ENCODE measurements at places on chromosomes 7 and 10.

DNA sequence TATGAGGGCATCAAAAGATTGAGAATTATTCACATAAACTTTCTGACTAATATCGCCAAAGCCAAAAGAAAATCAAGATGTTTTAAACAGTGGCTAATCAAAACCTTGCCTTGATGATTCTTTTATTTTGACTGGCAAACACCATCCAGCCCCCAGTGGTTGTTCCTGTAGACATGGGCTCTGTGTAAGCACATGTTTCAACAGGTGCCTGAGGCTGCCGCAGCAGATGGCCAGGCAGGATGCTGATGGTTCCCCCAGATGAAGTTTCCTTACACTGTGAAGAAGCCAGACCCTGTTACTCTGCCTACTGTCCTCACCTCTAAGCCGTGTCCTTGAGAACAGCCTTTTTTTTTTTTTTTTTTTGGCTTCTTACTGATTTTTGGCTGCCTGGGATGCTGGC lies 146.5 kb downstream of the RAB11FIP2 start:
- DNase-seq = no peak

DNA sequence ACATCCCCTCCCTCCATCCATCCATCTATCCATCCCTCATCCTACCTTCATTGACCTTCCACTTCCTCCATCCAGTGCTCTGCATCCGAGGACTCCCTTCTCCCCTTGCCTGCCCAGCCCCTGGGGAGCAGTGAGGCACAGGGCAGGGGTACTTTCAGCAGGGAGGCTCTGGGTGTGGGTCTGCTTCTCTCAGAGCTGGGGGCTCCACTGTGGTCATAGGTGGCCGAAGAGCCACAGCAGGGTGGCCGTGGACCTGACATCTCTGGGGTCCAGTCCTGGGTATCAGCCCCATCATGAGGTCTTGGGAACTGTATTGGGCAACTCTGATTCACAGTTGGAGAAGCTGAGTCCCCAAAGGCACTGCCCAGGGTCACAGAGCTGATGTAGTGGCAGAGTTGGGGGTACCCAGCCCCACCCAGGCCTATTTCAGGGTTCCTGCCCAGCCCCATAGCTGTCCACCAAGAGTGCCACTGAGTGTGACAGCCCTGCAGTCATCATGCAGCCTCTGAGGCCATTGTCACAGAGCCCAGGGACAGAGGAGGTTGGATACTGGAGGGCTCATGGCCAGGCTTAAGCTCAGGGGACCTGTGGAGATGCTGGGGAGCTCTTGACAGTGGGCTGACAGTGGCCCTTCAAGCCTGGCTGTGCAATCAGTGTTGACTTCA lies 35.3 kb upstream of the DPYSL4 start:
- DNase-seq = no peak

- no peak for DNase-seq
Measured at GRCh38 chr10:103983367-103983911, 16.5 kb downstream of the SLK start.

GRCh38 chr7:85776691-85777345 lies 590.0 kb upstream of the SEMA3D start:
- no peak for DNase-seq

DNA sequence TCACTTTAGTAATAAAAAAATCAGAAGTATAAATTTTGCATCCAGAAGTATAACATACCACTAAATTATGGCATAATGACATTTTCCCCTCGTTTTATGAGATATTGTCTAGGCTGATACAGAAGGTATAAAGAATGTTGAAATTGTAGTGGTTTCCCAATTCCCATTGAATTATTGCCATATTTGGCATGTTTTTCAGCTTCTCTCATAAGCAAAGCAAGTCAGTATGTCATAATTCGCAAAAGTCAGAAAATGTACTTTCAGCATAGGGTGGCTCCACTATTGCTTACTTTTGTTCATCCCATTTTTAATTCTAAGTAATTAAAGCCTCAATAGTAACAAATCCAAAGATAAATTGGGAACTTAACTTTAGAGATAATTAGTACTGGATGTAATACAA lies 19.7 kb upstream of the PTPRZ1 start:
- DNase-seq = no peak

DNA sequence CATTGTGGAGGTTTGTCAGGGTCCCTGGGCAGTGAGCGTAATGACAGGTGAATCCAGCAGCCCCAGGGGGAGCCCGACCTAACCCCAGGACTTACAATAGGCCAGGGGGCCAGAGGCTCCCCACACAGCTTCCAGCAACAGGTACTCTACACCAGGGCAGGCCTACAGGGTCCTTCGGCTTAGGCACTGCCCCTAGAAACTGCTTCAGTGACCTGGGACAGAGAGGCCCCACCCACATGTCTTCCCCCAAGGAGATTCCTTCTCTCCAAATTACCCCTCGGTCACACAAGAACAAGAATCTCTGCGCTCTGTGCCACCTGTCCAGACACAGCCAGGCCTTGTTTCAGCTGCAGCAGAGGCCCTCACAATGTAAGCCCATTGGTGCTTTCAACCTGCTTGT lies 24.4 kb downstream of the SKIDA1 start:
- no peak for DNase-seq

DNA sequence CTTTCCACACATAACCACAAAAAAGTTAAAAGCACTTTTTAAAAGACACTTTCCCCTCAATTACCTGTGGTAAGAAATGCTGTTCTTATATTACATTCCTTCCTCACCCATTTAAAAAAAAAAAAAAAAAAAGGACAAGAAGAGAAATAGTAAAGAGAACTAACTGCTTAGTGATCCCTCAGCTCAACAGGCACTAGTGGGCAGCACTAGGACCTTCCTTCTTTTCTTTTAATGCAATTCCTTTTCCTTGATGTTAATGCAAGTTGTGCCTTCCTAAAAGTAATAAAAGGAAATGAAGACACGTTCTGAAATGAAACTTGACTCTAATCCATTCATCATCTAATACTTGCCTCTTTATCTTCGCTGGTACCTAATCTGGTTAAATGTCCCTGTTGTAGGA lies 189.7 kb downstream of the TCF7L2 start:
- no peak for DNase-seq

GRCh38 chr10:122326385-122326784 lies 48.1 kb upstream of the PLEKHA1 start:
- no peak for DNase-seq

GRCh38 chr7:93943816-93944540 lies 22.4 kb downstream of the GNG11 start:
- DNase-seq = no peak

GRCh38 chr7:5429857-5430611 lies 6.4 kb upstream of the TNRC18 start:
- no peak for DNase-seq

GRCh38 chr10:101236376-101237080 lies 7.3 kb upstream of the LBX1 start:
- no peak for DNase-seq

DNA sequence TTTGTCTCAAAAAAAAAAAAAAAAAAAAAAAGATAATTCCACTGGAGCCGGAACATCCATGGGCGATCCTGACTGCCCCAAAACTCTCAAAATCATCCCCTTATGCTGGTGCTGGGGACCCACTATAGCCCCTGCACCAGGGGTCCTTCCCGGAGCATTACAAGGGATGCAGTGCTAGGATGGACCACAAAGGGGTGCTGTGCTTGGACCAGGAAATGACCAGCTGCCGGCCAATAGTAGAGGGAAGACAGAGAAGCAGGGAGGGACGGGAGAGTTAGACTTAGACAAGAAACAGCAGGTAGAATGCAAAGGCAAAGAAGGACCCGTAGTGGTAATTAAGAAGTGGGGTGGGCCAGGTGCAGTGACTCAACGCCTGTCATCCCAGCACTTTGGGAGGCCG lies 40.5 kb downstream of the RCC1L start:
- no peak for DNase-seq

GRCh38 chr7:86282014-86282682 lies 361.6 kb upstream of the GRM3 start:
- DNase-seq = no peak

DNA sequence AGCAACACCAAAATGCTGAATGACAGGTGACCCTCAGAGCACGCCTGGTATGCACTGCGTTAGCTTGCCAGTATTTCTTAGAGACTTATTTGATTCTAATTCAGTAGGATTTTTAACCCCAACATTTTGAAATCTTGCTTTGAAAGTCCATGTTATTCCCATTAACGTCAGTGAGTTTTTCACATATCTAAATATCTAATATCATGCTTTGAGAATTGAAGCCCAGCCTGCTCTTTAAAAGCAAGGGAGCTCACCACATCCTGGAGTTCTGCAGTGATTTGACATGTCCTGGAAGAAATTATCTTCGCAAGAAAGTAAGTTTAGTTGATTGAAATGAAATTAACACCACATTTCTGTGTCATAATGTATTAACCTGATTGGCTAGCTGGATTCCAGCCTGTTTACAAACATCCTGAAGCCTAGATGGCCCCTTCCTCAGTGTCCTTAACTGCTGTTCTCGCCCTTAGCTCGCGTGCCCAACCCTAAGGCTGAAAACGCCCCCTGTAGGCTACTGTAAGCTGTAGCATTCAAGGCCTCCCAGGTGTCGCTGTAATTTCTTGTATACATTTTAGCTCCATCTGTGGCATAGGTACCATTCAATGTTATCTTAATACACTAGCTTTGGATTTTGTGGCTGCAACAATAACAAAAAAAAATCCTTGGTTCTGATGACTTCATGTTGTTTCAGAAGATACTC lies 191.5 kb downstream of the MGMT start:
- DNase-seq = no peak

GRCh38 chr10:124842721-124843120 lies 41.1 kb downstream of the ABRAXAS2 start:
- no peak for DNase-seq

GRCh38 chr10:90890347-90890746 lies 18.6 kb downstream of the RPP30 start:
- DNase-seq = no peak

DNA sequence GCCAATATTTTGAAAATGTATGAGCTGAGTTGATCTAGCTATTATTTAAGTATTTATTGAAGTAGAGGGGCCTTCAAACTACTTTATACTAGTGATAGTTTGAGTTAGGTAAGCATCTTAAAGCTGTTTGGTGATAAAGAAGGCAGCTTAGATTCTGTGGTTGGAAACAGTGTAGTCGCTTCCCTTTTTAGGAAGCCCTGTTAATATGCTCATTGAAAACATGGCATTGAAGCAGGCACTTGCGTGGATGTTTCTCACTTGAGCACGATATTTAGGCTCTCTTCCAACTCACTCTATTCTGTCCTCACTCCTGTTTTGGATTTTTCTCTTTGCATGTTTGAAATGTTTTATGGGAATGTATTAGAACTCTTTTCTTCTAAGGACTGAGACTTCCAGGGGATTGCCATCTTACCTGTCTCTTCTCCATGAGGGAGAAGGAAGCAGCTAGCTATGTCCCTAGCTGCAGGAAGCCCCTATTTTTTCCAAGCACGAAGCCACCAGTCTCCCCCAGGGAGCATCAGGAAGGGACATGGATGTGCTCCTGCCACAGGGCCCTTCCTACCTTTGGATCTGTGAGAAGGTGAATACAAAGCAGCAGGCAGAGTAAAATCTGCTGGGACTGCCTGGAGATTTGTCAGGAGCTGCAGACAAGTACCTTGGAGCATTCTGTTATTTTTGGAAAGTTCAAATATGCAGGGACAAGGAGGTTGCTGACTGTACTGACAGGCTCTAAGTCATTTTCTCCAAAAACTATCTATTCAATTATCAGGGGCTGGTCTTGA lies 22.0 kb upstream of the BMPR1A start:
- DNase-seq = no peak

- no peak for DNase-seq
Measured at GRCh38 chr10:30062090-30062489, 2.7 kb upstream of the JCAD start.

DNA sequence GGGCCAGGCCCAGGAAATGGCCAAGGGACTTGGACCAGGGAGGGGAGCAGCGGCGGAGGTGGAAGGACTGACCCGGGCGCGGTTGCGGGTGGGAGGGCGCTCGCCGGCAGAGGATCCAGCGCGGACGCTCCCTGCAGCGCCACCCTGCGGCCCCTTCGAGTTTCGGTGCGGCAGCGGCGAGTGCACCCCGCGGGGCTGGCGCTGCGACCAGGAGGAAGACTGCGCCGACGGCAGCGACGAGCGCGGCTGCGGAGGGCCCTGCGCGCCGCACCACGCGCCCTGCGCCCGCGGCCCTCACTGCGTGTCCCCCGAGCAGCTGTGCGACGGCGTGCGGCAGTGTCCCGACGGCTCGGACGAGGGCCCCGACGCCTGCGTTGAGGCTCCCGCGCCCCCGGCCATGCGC lies 16.8 kb upstream of the ZNF467 start:
- no peak for DNase-seq

DNA sequence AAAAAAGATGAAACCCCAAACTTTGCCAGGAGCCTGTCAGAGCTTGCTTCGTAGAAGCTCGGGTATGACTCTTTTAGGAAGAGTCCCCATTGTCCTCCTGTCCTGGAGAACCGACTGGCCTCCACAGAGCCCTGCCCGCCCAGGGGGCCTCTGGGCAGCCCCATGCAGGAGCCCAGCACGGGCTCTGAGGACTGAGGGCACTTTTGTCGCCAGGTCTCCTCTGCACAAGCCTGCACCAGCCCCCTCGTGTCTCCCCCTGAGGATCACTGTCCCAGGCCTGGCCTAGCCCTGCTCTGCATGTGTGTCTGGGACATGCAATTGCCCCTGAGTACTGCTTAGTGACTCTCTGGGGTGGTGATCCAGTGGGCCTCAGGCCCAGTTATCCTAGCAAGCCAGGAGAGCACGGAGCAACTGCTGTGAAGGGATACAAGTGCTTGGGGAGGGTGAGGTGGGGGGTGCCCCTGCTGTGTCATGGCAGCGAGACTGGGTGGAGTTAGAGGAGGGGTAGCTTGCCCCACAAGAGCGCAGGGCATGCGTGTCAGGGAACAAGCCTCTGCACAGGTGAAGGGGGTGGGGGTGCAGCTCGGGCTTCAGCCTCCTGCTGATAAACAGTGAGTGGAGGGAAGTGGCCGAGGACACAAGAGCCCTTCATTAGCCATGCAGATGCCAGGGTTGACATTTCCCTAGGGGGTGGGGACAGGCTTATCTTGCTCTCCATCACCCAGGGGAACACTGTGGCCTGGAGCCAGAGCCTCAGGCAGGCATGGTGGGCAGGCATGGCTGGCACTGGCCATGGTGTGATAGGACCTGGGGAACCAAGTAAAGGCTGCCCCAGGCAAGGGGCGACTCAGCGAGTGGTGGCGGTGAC lies 143.4 kb downstream of the C10orf105 start:
- no peak for DNase-seq

DNA sequence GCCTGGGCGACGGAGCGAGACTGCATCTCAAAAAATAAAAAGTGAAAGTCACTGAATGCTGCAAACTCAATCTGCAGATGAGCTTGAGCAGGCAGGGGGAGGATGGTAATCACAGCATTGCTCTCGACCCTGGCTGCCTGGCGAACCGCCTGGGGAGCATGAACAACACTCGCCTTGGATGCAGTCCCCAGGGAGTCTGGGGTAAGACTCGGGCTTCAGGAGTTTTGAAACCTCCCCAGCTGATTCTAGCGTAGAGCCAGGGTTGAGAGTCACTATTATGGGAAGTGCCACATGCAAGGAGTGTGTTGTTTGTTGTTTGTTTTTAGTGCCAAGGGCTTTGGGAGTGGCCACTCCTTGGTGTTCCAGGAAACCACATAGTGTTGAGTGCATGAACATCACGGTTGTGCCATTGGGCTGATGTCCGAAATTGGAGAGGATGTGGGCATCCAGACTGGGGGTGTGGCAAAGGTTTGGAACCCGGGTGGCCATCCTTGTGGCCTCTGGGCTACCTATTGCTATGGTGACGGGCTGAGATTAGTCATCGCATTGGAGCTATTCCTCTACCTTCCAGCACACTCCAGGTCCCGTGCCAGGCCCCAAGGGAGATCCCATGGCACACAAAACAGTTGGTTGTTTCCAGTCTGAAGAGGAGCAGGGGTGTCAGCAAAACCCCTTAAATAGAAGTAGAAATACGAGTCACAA lies 92.6 kb downstream of the RGS10 start:
- no peak for DNase-seq
